ENCODE measurements at places on chromosomes 12 and 14.

DNA sequence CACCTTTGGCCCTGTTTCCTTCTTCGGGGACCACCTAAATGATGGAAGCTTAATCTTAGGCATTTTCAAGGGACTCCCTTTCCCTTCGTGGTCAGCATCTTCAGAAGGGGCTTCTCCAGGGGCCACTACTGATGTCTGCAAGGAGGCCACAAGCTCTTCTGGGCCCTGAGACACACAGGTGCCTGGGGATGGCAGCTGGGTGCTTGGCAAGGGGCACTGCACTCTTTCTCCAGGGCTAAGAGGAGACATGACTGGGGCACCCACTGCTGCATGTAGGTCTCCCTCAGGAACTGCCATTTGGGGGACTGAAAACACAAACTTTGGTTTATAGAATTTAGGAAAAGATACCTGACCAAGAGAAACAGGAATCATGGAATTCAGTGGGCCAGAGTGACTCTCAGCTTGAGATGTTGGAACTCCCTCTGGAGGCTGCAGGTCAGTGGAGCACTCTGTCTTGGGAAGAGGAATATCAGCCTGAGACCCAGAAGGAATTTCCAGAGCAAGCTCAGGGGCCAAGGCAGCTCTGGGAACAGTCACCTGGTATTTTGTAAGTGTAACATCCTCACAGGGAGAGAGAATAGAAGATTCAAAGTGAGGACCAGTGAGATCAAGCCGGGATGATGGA, 16.0 kb downstream of the PLD4 start:
- DNase-seq = no peak

DNA sequence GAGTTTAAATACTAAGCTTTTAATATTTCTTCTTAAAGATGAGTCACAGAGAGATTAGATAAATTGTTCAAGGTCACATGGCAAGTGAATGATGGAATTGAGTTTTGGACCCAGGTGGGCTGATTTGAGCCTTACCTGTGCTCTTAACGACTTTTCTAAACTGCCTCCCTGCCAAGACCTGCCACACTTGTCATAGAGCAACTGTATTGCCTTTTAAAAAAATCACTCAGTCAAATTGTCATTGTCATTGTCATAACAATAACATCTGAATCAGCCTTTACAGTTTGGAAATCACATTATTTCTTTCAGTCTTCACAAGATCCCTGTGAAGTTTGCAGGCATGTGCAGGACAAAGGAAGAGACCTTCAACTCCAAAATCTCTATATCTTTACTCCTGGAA, 25.7 kb downstream of the SLC4A8 start:
- DNase-seq = no peak

GRCh38 chr12:29282031-29282816, 98.7 kb downstream of the ERGIC2 start:
- no peak for DNase-seq

- DNase-seq = no peak
These were observed 58.2 kb downstream of the DICER1 start for GRCh38 chr14:95098984-95099599.

DNA sequence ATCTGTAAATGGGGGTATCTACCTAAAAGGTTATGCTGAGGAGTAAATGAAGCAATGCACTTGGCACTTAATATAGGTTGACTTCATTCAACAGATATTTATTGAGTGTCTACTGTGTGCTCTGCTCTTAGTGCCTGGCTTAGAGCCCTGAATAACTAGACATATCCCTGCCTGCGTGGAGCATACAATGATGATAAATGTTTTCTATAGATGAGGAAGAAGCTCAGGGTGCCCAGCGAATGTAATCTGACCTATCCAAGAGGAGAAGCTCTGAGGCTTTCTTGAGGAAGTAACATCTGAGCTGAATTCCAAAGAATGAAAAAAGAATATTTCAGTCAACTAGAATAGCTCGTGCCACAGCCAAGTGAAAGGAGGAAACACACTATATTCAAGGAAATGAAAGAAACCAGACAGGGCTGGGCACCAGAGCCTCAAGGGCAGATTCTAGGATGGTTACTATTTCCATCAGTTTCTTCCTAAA, 17.9 kb upstream of the HIGD1C start:
- no peak for DNase-seq

DNA sequence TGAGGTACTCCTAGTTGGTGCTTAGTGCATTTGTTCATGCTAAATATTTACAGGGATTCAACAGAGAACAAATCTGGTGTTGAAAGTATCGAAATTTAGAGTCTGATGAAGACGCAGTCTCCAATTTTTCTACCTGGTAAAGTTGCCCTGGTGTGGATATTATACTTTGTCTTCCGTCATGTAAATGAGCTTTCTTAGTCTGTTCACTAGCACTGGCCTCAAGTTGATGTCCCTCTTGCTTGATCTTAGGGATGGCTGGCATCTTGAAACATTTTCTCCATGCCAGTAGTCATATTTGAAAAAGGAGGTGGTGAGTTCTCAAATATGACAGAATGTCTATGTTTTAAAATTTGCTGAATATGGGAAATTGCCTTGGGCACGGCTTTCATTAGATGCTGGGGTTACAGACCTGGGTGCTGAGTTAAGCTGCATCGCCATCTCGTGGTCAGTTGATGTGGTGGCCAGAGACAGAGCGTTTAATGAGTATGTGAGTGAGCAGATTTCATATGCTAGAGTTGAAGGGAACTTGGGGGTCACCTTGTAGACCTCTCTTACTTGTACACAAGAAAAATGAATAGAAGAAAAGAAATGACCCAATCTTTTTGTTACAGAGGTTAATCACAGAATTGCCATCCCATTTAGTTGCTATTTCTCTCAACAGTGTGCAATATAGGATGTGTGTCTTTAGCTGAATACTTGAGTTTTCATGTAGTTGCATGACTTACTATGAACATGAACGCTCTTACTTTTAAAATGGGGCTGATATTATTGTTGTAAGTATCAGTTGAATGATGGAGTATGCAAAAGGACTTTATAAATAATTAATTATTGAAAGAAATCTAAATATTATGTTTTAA, 172.8 kb upstream of the DCN start:
- DNase-seq = peak; percentile 5

GRCh38 chr12:65411171-65411570, 132.7 kb downstream of the MSRB3 start:
- DNase-seq = no peak

DNA sequence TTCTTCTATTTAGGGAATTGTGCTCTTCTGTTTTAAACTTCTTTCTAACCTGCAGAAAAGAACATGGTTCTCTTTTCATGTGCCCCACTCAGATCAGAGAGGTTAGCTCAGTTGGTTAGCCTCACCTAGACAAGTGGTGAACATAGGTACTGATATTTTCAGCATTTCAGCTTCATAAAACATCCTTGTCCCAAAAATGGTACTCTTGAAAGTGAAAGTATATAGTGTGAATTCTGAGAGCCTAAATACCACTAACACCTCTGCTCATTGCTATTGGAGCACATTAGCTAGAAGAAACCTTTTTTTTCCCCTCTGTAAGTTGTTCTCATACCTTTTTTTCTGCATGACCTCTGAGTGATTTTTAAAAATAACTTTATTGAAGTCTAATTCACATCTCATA, 17.6 kb downstream of the UBE3B start:
- no peak for DNase-seq

- peak; percentile 17 for DNase-seq
These were observed 82.5 kb downstream of the MED13L start for GRCh38 chr12:116194935-116195431.

- DNase-seq = no peak
These were observed at the start of gene KCNK10 for GRCh38 chr14:88323086-88323522. KCNK10 (minus strand) TSS chr14:88323269; CDS start chr14:88322798, 471 bp downstream.

- no peak for DNase-seq
These were observed 60.1 kb downstream of the TSPAN9 start for GRCh38 chr12:3137268-3137781.

DNA sequence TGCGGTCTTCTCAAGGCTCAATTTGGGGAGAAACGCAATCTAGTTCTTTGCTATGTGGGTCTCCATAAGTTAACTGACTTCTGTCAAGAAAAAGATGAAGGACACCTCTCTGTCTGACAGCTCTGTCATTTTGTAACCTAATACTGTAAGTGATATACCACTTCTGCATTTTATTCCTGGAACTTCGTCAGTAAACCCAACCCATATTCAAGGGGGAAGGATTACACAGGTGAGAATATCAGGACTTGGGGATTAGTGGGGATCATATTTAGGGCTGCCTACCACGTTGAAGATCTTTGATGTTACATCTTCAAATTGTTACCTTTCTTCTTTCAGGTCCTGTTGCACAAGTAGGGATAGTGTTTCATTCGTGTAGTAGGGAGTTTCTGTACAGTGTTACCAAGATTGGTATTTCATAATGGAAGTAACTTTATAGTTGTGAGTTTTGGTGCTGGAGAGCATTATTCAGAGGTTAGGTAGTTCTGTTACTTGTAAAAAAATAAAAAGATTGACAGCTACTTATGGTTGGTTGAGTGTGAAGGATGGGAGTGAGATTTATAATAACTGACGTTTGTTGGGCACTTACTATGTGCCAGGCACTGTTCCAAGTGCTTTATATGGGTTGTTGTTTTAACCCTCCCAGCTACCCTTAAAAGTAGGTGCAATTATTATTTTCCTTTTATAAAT, 1.6 kb downstream of the TMEM260 start:
- DNase-seq = no peak

- no peak for DNase-seq
These were observed 700.6 kb downstream of the DIO2 start for GRCh38 chr14:79510659-79511058.

GRCh38 chr12:84911271-84912197, 1.1 kb downstream of the SLC6A15 start:
- no peak for DNase-seq

DNA sequence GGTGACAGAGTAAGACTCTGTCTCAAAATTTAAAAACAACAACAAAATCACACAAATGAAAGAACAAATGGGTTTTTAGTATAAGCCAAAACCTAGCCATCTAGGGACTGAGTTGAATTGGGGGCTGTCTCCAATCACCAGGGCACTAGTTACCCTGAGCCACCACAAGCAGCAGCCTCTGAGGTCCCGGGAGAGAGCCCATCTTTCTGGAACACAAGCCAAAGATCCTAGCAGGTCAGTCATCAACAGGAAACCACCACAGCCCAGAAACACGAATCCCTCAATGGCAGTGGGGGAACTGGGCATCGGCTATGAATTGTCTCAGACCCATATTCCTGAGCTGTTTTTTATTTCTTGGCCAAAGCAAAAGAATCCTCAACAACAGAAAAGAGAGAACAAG, 75.3 kb downstream of the KDM2B start:
- no peak for DNase-seq

GRCh38 chr12:120721866-120722265, 3.8 kb upstream of the ACADS start:
- no peak for DNase-seq

GRCh38 chr12:47885566-47885965, 19.2 kb downstream of the VDR start:
- DNase-seq = no peak

DNA sequence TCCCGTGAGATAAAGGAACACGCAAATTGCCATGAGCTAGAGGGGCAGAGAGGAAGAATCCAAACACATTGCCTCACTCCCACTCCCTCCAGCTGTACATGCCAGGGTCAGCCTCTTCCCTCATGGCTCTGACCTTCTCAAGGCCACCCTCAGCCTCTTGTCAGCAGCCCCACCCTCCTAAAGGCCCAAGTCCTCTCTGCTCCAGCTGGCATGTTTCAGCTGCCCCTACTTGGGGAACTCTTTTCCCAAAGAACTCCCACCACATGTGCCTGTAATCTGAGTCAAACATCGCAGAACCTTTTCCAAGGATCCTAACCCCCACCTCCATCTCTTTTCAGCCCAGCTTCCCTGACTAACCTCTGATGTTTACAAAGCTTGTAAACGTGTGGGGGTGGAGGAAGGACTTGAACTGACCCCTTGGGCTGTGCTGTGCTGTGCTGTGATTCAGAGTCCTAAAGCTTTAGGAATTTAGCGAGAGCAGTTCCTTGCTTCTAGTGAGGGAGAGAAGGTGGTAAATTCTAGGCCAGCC, 7.3 kb upstream of the CACNB3 start:
- no peak for DNase-seq

GRCh38 chr14:38168416-38168815, 39.3 kb upstream of the SSTR1 start:
- DNase-seq = no peak

DNA sequence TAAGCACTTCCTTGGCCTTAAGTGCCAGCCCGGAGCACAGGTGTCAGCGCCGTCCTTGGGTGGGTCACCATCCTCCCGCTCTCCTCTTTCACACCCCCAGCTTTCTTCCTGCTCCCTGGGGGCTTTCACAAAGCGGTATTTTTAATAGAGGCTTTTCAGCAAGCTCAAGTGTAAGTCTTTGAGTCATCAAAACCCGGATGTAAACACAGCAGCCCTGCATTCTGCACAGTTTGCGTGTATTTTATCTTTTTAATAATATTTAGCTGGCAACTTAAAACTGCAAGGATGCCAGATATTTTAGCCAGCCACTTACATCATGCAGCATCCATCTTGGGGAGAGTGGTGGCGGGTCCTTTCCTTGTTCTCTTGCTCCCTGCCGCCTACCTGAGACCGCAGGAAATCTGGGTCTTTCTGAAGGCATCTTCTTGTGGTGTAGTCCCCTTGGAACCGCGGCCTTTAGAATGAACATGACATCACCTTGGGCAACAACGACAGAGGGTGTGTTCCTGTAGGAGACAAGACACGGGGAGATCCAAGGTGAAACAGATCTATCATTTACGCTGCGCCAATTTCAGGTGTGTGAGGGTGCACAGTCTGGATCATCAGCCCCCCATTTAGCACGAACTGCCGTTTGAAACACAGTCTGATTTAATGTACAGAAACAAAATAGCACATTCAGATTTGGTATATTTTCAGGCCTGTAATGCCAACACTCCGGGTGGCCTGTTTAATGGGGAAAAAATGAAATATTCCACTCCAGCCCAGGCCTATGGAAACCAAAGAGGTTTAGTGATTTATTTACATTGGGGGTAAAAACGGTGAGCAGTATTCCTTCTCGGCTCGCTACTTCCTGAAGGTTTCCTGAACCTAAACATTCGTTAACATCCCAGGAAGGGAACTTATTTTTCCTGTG, 12.5 kb upstream of the IRF2BPL start:
- no peak for DNase-seq

- no peak for DNase-seq
These were observed 1.6 kb downstream of the MMP14 start for GRCh38 chr14:22837750-22838538.

GRCh38 chr14:72631401-72631800, 262.5 kb downstream of the DPF3 start:
- no peak for DNase-seq

DNA sequence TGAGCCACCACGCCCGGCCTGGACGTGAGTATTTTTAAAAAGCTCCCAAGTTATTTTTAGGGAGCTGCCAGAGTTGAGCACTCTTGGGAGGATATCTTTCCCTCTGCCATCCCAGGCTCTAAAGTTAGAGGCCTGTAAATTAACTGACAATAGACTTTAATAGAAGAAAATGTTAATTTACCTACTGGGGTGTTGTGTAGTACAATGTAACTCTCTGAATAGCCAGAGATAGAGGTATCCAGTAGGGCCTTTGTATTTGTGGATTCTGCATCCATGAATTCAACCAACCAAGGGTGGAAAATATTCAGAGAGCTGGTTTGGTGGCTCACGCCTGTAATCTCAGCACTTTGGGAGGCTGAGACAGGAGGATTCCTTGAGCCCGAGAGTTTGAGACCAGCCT, 7.6 kb upstream of the PIGH start:
- no peak for DNase-seq

All from stimulated activated CD8-positive, alpha-beta memory T cell treated with anti-CD3 and anti-CD28 coated beads, Interleukin-7, amount 100 ng/mL, for 1 hour (primary cell).